ENCODE measurements at places on chromosomes 7 and 10.
A peak's percentile ranks its signal among the peaks of the same experiment; 100 is the strongest.

GRCh38 chr7:150368096-150368883, at the start of gene REPIN1:
REPIN1 (plus strand) TSS chr7:150368822; CDS start chr7:150369712, 890 bp downstream.
- DNase-seq: peak; percentile 94

DNA sequence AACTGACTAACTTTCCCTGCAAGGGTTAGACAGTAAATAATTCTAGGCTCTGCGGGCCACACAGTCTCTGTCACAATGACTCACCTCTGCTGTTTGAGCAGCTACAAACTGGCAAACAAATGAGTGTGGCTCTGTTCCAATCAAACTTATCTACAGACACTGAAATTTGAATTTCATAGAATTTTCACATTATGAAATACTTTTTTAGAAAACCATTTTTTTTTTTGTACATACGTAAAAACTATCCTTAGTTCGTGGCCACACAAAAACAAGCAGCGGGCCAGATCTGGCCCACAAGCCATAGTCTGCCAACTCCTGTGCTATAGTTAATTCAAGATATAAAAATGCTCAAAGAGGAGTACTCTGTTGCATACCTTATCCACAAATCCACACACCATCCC, 32.6 kb downstream of the PIP4K2A start:
- DNase-seq: no peak

- no peak for DNase-seq
Measured at GRCh38 chr10:69403519-69403918, 13.2 kb downstream of the TACR2 start.

DNA sequence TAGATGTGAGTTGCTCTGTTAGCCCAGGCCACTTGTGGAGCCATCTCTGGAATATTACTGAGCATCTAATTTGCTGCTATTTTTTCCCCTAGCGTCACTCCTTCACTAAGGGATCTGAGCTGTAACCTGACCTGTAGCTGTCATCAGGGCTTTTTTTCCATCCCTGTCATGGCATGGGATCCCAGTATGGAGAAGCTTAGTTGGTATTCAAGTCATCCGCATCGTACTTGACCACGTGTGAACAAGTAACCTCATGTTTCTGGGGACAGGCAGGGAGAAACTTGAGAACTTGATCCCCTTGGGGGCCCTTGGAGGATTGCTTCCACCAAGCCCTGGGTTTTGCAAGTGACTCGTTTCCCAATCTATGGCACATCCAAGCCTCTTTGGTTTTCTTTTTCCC, 474.4 kb upstream of the GALNT17 start:
- DNase-seq: no peak

GRCh38 chr7:152556013-152556755, 119.8 kb downstream of the XRCC2 start:
- DNase-seq: no peak

GRCh38 chr7:133859231-133859630, 267.9 kb upstream of the LRGUK start:
- DNase-seq: no peak

GRCh38 chr7:46484906-46485305, 563.8 kb upstream of the IGFBP3 start:
- no peak for DNase-seq

GRCh38 chr10:17665747-17666146, 21.8 kb downstream of the STAM start:
- no peak for DNase-seq

DNA sequence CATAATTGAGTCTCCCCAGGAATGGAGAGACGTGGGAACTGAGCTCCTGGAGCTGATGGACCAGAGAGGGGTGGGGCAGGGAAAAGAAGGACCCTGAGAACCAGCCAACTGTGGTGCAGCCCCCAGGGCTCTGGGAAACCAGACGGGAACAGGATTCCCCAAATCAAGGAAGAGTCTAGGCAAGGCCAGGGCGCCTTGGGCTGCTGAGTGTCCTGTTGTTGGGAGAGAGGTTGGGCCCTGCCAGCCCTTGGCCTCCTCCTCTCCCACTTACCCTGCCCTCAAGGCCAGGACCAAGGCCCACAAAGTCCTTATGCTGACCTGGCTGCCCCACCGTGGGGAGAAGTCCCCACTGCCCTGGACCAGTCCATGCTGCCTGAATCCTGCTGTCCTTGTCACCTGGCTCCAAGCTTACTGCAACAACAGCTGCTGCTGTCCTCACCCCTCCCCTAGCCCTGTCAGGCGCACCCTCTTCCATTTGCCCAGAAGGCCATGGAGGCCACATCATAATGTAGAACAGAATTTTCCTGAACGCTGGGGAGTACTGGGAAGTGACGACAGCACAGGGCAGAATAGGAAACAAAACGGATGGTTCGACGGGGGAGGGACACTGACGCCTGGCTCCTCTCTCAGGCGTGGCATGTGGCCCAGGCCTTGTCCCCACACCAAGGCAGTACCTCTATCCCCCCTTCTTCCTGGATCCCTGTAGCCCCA, 132.9 kb upstream of the ZMIZ1 start:
- DNase-seq: no peak

GRCh38 chr7:69359003-69359700, 239.1 kb upstream of the AUTS2 start:
- DNase-seq: no peak

GRCh38 chr10:89889606-89890005, 188.2 kb downstream of the KIF20B start:
- DNase-seq: no peak
